Stomach (tissue), 19 donors: ENCODE measurements at places on chromosomes 2 and 18. TPM values are rescaled to one million over a fixed set of nuclear protein-coding genes. Genes with fewer than 3 reads are reported as not detected.

Gene FIGN
- 4.1 TPM for total RNA-seq

- H3K36me3 ChIP-seq = no peaks in the 10 kb centered on the region
- H3K4me3 ChIP-seq = no peak overlapping the region
- H3K27ac ChIP-seq = no peak overlapping the region
- no peaks in the 10 kb centered on the region for H3K4me1 ChIP-seq
- no peak for DNase-seq
Measured at GRCh38 chr2:133453032-133453431, 115.2 kb downstream of the NCKAP5 start.

Gene RNMT
- total RNA-seq = 21.9 TPM

Gene GALNT14
- not detected for total RNA-seq

- H3K4me1 ChIP-seq = no peaks in the 10 kb centered on the region
- H3K4me3 ChIP-seq = no peak overlapping the region
- no peak for DNase-seq
- no peaks in the 10 kb centered on the region for H3K36me3 ChIP-seq
Measured at GRCh38 chr2:238117199-238118154, 17.3 kb downstream of the ESPNL start.

GRCh38 chr2:163319006-163319405 is 416.8 kb downstream of the FIGN start:
- no peaks in the 10 kb centered on the region for H3K36me3 ChIP-seq
- no peak overlapping the region for H3K4me3 ChIP-seq
- no peak overlapping the region for H3K27ac ChIP-seq
- H3K27me3 ChIP-seq = no peaks in the 10 kb centered on the region
- no peaks in the 10 kb centered on the region for H3K4me1 ChIP-seq

Gene TNFAIP6
- total RNA-seq = not detected

DNA sequence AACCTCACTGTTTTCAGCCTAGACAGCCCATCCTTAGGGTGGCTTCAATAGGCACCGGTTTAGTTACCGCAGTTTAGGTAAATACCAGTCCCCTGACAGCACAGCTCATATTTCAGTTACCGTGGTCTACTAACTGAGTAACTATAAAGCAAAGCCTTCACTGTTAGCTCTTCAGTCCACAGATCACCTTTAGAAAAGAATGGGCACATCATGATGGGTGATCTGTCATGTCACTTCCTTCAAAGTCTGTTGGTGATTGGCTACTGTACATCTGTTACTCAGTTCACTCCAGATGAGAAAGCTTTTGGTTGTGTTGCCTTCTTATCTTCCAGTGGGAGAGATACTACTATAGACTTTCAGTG is 21.0 kb downstream of the SLC20A1 start:
- H3K36me3 ChIP-seq = peaks cover 38% of the 10 kb centered on the region
- peaks cover 4% of the 10 kb centered on the region for H3K4me1 ChIP-seq
- H3K27me3 ChIP-seq = no peaks in the 10 kb centered on the region
- no peak overlapping the region for H3K27ac ChIP-seq
- no peak for DNase-seq
- H3K4me3 ChIP-seq = no peak overlapping the region

DNA sequence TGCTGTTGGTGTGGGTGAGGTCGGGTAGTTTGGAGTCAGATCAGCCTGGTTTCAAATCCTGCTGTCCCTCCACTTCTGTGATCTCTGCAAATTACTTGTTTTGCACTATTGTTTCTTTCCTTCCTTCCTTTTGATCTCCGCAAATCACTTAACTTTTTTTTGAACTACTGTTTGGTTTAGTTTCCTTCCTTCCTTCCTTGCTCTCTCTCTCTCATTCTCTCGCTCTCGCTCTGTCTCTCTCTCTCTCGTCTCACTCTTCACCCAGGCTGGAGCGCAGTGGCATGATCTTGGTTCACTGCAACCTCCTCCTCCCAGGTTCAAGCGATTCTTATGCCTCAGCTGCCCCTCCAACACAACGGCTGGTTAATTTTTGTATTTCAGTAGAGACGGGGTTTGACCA is 141.6 kb upstream of the ITGA6 start:
- H3K27ac ChIP-seq = no peak overlapping the region
- H3K36me3 ChIP-seq = no peaks in the 10 kb centered on the region
- H3K4me3 ChIP-seq = no peak overlapping the region
- H3K27me3 ChIP-seq = no peaks in the 10 kb centered on the region
- peaks cover 15% of the 10 kb centered on the region for H3K4me1 ChIP-seq

GRCh38 chr18:70288171-70288850 is 534 bp upstream of the SOCS6 start:
- H3K4me3 ChIP-seq = peak overlapping the region; percentile 68
- peaks cover 23% of the 10 kb centered on the region for H3K4me1 ChIP-seq
- DNase-seq = peak; percentile 77
- no peaks in the 10 kb centered on the region for H3K36me3 ChIP-seq

Gene STAT4
- 9.3 TPM for total RNA-seq

Gene CYBRD1
- 12.2 TPM for total RNA-seq

Gene PSD4
- 73.5 TPM for total RNA-seq

Gene KCNJ3
- total RNA-seq = not detected

DNA sequence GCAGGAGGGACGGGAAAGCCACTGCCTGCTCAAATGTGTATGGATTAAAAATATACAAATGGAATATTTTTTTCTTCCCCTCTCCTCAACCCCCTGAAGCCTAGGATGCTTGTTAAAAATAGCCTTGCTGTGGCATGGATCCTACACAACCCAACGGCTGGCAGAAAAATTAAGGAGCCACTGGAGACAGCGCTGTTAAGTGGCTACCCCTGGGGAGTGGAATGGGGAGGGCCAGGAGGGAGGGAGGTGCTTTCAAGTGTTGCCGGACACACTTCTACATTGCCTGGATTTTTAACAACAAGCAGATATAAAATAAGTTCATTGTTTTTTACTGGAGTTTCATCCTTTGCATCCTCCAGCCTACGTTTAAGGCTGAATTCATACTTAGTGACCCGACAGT is 66.6 kb downstream of the ZBTB7C start:
- H3K27ac ChIP-seq = no peak overlapping the region
- DNase-seq = no peak
- peaks cover 7% of the 10 kb centered on the region for H3K4me1 ChIP-seq
- H3K4me3 ChIP-seq = no peak overlapping the region
- H3K27me3 ChIP-seq = no peaks in the 10 kb centered on the region
- H3K36me3 ChIP-seq = no peaks in the 10 kb centered on the region

DNA sequence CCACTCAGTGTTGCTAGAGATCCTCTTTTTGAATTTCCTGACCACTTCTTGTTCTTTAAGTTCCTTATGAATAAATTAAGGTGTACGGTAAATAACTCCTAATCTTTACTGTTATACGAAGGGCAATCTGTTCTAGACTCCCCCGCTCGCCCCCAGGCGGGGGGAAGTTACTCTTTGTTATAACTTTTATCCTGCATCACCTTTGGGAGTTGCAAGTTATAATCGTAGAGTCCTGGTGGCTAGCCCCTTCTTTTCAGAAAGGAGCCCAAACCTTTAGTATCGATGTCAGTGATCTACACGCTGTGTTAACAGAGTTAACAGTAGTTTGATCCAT is 652 bp downstream of the GCA start:
- H3K27me3 ChIP-seq = no peaks in the 10 kb centered on the region
- H3K4me1 ChIP-seq = peaks cover 31% of the 10 kb centered on the region
- peak overlapping the region; percentile 90 for H3K27ac ChIP-seq
- no peaks in the 10 kb centered on the region for H3K36me3 ChIP-seq

Gene CXCR1
- total RNA-seq = 0.37 TPM
